ENCODE measurements at places on chromosomes 4 and X. TPM values are rescaled to one million over a fixed set of nuclear protein-coding genes. Genes with fewer than 3 reads are reported as not detected.

FMR1NB gene
- polyA plus RNA-seq = not detected

BMP3 gene
- 13.7 TPM for polyA plus RNA-seq

CLGN gene
- 4.1 TPM for polyA plus RNA-seq

ANK2 gene
- 60.8 TPM for polyA plus RNA-seq

CLDN34 gene
- 0.12 TPM for polyA plus RNA-seq

F8A2 gene
- not detected for polyA plus RNA-seq

CT45A10 gene
- not detected for polyA plus RNA-seq

AFM gene
- 14.8 TPM for polyA plus RNA-seq

CCSER1 gene
- 20.6 TPM for polyA plus RNA-seq

IL15 gene
- polyA plus RNA-seq = 2.0 TPM

CT83 gene
- not detected for polyA plus RNA-seq

GRCh38 chr4:137804906-137805495 lies 272.7 kb upstream of the PCDH18 start:
- no peak for DNase-seq

GRCh38 chr4:175127314-175127713 lies 209.2 kb downstream of the ADAM29 start:
- no peak for DNase-seq

DNA sequence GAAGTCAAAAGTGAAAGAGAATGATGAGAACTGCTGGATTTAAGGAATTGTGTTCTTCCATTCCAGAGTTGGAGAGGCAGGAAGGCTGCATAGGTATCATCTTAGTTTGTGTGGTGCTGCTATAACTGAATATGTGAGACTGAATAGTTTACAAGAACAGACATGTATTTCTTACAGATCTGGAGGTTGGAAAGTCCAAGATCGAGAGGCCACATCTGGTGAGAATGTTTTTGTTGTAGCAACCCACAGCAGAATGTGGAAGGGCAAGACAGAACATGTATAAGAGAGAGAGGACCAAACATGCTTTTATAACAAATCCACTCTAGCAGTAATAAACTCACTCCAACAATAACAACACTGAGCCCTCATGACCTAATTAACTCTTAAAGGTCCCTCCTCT lies 408.6 kb downstream of the FAM47B start:
- DNase-seq = no peak

DNA sequence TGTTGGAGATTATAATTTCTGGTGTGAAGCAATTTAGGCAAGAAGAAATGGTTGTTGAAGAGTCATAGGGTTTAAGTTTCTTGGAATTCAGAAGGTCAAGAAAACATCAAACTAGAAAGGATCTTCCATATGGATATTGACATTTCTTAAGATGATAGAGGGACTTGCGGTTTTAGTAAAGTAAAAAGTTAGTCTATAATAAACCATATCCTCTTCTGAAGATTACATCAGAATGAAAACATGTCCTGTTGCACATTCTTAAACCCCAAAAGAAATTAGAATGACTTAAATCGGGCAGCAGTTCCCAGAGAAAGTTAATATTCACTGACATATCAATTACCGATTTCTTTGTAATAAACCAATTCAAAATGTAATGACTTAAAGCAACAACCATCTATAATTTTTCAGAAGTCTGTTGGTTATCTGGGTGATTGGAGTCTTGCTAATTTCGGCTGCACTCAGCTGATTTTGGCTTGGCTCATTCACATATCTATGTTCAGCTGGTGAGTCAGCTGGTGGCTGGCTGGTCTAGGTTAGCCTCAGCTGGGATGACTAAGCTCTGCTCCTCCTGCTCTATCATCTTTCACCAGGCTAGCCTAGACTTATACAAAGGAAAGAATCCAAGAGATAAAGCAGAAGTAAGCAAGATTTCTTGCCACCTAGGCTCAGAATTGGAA lies 24.4 kb upstream of the DYNLT3 start:
- DNase-seq = no peak

- peak; percentile 50 for DNase-seq
These were observed 47.8 kb upstream of the SETD7 start for GRCh38 chr4:139603576-139604410.

DNA sequence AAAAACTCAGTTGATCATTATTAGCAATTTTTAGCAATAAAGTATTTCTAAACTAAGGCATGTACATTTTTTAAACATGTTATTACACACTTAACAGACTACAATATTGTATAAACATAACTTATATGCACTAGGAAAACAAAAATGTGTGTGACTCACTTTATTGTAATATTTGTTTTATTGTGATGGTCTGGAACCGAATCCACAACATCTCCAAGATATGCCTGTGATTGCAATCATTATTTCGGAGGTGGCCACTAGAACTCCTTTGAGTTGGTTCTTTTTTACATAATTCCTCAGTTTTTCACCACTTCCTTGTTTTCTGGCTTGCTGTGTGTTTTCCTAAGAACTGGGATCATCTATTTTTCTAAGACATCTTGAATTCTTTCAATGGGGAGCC lies 53.7 kb downstream of the FBXW7 start:
- no peak for DNase-seq

DNA sequence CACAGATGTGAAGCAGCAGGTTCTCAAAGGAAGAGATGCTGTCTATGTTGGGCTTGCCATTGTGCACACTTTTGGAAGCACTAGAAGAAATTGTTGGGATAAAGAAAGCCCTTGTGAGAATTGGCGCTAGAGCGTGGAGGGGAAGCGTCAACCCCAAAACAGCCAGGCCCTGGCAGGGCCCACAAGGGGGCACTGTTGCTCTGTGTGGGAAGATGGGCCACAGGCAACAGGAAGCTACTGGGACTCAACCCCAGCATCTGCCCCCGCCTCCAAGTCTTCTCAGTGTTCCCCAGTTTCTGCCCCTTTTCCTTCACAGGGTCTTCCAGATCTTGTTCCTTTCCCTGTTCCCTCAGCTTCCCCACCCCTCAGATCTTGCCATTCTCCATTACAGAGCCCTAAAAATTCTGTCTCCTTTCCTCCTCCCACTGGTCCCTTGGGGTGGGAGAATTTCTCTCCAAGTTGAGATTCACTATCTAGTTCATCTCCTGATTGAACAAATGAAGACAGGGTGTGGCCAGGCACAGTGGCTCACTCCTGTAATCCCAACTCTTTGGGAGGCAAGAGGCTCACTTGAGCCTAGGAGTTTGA lies 85.5 kb downstream of the STARD8 start:
- no peak for DNase-seq

DNA sequence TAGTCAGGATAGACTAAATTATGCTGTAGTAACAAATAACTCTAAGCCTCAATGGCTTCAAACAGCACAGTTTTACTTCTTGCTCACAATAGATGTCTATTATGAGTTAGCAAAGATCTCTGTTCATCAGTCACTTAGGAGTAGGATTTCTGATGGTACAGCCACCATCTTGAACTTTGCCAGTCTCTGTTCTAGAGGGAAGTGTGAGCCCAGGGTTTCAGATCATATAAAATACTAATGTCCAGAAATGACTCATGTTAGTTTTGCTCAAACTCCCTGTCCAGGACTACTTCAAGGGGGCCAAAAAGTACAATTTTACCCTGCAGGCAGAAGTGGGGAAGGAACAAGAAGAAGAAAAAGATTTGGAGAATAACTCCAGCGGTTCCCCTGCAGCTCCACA lies 77.1 kb upstream of the LSM6 start:
- no peak for DNase-seq

DNA sequence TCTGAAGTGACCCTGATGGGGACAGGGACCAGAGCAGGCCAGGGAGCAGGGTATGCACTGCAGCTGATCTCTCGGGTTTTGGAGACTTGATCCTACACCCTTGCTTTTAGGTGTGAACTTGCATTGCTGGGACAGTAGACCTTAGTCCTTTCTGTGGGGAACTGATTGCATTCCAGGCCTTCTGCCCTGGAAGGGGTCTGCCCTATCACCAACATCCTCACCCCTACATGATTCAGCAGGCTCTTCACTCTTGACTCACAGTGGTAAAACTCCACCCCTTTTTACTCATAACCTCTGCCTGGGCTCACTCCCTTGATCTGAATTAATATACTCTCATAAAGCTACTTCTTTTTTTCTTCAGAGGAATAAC lies 6.6 kb upstream of the DDX60L start:
- no peak for DNase-seq

GRCh38 chr4:107432451-107432850 lies 287.6 kb downstream of the PAPSS1 start:
- DNase-seq = no peak

- DNase-seq = no peak
These were observed 74.8 kb upstream of the BCOR start for GRCh38 chrX:40172401-40173142.

GRCh38 chrX:16892504-16893362 lies 22.6 kb upstream of the RBBP7 start:
- DNase-seq = no peak

GRCh38 chrX:542179-542578 lies 88.4 kb upstream of the SHOX start:
- no peak for DNase-seq

DNA sequence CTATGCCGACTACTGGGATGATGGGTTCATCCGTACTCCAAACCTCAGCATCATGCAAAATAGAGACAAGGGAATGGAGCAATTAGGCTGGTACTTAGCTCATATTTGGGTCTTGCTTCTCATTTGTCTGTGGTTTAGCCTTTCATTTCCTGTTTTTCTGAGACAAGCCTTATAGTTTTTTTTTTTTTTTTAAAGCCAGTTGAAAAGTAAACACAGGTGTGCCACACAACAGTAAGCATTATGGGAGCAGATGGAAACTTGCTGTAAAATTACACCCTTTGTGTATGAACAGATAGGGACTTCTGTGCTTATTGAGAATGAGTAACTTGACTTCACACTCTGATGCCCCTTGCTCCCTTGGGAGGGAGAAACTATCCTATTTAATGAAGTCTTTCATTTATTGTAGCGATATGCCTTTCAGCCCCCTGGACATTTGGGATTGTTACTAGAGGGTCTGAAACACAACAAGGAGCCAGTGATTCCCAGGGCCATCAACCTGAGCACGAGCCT lies 13.7 kb downstream of the RASSF6 start:
- DNase-seq = no peak

GRCh38 chr4:163790231-163790630 lies 295.7 kb downstream of the TMA16 start:
- no peak for DNase-seq

- DNase-seq = no peak
These were observed 1.4 kb downstream of the TMA16 start for GRCh38 chr4:163495900-163496299.

GRCh38 chr4:52552778-52553177 lies 106.3 kb downstream of the USP46 start:
- DNase-seq = no peak

GRCh38 chr4:185079271-185079905 lies 61.1 kb downstream of the HELT start:
- DNase-seq = no peak

- DNase-seq = no peak
These were observed 690.9 kb downstream of the PCDH19 start for GRCh38 chrX:99719140-99719539.

GRCh38 chrX:17511556-17511955 lies 136.6 kb downstream of the NHS start:
- no peak for DNase-seq

DNA sequence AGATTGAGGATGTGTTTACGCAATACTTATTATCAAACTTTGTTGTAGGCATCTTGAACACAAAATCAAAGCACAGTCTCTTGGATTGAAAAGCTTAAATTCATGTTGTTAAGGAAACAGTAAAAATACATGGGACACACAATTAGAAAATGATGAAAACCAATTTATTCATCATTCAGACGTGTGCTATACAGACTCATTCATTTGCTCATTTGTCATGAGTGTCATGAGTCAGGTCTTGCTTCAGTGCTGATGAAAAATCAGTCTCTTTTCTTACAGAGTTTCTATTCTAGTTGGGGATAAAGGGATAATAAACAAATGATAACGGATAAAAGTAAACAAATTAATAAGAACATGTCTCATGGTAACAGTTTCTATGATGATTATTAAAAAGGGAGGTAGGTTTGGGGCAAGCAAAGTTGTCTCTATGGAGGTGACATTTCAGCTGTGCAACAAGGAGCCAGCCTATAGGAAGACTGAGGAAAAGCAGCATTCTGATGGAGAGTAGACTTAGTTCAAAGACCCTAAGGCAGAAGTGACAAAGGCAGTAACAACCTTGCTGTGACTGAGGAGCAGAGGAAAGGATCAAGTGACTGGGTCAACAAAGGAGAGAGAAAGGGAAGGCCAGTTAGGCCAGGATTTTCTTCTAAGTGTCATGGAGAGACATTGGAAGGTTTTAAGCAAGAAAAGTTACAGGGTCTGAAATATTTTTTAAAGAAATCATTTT lies 224.0 kb upstream of the HHIP start:
- DNase-seq = no peak

DNA sequence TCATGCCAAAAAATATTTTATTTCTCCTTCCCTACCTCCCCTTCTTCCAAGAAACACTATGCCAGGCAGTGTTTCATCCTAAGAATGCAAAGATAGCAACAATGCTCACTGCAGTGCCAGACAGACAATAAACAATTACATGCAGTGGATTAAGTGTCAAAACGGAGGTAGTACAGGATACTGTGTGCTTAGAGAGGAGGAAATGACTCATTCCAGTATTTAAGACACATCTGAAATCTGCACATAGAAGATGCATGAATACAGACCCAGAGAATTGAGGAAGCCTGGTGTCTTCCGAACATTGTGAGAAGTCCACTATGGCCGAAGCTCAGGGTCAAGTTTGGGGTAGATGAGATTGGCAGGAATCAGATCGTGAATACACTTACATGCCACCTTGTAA lies 326.4 kb downstream of the PPP3CA start:
- DNase-seq = no peak

DNA sequence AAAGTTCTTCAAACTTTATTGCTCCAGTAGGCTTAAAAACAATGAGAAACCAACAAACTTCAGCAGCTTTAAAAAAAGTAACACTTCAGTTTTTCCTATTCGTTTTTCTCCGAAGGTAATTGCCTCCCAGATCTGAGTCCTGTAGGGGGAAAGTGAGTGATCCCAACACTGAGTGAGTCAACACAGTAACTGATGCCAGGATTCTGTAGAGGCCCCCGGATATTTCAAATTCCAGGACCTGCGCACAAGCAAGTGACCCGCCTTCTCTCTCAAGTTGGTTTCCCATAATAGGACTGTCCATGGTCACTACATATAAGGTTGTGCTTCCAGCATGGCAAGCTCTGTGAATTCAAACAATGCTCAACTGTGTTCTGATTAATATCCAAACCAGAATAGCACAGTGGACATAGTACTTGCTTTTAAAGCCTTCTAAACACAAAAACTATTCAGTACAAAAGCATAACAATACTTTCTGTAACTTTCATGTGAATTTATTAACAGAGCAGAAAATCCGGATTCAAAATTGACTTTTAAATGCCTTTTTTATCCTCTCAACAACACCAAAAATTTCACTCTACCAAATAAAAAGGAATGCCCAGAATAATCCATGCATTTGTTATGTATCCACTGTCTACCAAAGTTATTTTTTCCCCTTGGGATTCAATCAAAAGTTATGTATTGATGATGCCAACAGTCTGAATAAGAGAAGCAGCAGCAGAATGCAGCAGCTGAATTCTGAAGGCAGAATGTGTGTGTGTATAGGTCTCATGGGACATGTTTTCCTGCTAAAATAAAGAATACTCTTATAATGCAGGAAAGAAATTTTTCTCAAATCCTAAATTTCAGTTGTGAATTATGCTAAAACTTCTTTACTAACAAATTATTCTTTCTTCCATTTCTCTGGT lies at the start of gene DMD:
DMD (minus strand) TSS at position 194 of the 905 bp plus-strand sequence. CDS start 237 bp downstream, outside the sequence.
- DNase-seq = peak; percentile 12

Measured in right renal cortex interstitium (tissue), 3 donors.